ENCODE measurements at places on chromosomes 4 and X. TPM values are rescaled to one million over a fixed set of nuclear protein-coding genes. Genes with fewer than 3 reads are reported as not detected.

DNA sequence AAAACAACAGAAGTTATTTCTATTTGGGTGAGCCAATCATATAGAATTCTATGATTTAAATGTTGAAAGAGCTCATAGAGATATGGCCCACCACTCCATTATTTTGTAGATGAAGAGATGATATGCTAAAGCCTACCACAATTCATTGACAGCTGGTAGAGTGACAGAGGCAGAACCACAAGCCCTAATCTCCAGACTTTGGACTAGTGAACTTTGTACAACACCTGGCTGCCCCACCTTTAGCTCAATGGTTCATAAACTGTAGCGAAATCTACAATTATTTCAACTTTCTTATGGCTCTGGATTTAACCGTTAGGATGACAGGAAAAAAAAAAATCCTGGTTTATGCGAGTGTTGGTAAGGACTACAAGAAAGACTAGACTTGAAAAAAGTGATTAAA lies 50.9 kb downstream of the PRKG2 start:
- no peak for DNase-seq

GRCh38 chrX:13761606-13762414 lies 27.3 kb downstream of the OFD1 start:
- peak; percentile 69 for DNase-seq

DNA sequence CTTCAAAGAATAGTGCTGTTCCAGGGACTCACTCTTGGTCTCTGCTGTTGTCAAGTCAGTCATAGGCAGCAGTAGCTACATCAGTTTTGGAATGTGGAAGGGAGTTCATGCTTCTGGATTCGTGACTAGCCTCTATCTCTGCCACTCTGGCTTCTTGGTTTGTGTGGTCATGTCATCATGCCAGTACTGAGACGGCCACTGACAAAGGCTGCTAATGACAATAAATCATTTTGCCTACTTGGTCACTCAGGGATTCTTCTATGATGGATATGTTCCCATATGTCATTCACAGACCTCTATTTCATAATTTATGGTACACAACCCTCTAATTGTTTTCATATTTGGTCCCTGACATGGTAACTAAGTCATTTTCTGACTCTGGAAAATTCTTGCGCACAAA lies 450.8 kb upstream of the BOD1L1 start:
- DNase-seq, result no peak

DNA sequence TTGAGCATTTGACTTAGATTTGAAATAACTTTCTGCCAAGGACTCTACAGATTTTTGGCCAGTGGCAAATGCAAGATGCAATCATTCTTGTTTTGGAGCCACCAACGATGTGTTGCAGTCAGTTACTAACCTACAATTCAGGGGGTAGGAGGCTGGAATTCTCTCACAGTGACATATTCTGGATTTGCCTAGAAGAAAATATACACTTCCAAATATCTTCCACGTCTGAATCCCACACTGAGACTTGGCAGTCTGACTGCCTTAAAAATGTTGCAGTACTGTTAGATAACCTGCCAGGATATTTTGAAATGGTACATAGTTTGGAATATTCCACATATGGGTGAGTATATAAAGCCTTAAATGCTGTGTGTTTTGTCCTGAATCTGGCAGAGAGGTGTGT lies 27.6 kb upstream of the AGTR2 start:
- DNase-seq, result no peak

- DNase-seq, result no peak
Observed at GRCh38 chr4:32562010-32562409, 1841.8 kb downstream of the PCDH7 start.

- no peak for DNase-seq
Observed at GRCh38 chr4:141567326-141567915, 69.0 kb upstream of the IL15 start.

GRCh38 chr4:87622303-87622702 lies 14.0 kb downstream of the DSPP start:
- DNase-seq, result peak; percentile 61

DNA sequence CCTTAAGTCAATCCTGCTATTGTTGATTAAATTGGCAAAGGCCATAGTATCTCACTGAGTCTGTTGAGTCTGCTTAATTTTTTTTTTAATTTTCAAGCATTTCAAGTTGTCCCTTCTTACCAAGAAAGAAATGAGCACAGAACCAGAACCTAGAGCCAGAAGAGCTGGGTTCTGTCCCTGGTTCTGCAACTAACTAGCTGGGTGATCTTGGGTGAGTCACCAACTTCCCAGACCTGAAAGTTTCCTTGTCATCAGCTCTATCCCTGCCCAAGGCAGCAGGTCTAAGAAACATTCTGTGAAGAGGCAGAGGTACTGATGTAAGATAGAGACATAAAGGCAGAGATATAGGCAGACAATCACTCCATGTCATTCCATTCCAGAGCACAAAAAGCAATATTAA lies 17.3 kb downstream of the TEC start:
- DNase-seq, result no peak

DNA sequence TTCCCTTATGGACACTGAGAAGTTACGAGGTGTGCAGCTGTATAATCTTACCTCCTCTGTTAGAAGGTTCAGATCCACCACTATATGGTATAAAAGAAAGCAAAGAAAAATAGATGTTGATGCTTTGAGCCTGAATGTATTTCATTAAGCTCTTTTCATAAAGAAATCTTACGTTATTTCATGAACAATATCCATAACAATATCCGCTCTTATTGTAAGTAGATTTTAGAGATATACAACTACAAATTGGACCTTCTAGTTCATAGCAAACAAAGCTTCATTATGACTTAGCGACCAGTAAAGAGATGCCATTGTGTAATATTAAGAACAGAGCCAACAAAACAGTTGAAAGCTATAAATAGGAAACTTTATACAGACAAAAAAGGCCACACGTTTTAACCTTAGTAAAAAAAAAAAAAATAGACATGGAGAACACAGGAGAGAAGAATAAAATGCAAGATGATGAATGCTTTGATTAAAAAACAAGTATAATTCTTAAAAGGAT lies 203.6 kb downstream of the PDGFC start:
- no peak for DNase-seq

- no peak for DNase-seq
Observed at GRCh38 chr4:28093071-28093470, 1232.4 kb downstream of the STIM2 start.

- DNase-seq, result peak; percentile 87
Observed at GRCh38 chrX:107448998-107449835, at the start of gene FRMPD3. TSS of gene FRMPD3 (plus strand) at chrX:107449652. CDS start at chrX:107526589, 76,937 bp downstream.

GRCh38 chrX:79162076-79162475 lies 17.6 kb downstream of the GPR174 start:
- DNase-seq, result no peak

DNA sequence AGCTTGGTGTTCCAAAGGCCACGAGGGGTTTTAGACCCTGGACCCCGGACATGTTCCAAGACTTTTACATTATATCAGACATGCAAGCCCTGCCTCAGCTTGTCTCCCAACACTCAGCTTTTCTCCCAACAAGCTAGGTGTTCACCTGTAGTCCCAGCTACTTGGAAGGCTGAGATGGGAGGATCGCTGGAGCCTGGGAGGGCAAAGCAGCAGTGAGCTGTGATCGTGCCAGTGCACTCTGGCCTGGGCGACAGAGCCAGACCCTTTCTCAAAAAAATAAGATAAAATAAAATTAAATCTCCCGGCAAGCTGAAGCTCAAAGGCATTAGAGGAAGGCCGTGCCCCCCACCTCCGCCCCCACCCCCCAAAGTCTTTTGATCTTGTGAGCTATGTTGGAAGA lies 13.7 kb downstream of the CTAG1A start:
- DNase-seq, result no peak

- no peak for DNase-seq
Observed at GRCh38 chrX:135009838-135010237, 12.5 kb downstream of the RTL8B start.

The NPFFR2 gene
- total RNA-seq, result 0.25 TPM

The COL4A6 gene
- 169 TPM for total RNA-seq

The GPR50 gene
- total RNA-seq, result 0.18 TPM

The CCSER1 gene
- total RNA-seq, result 1.1 TPM

The PLAC1 gene
- not detected for total RNA-seq

The SERTM2 gene
- 0.61 TPM for total RNA-seq

The FDCSP gene
- total RNA-seq, result not detected

The MAGEB10 gene
- not detected for total RNA-seq
